NCI-H1930 (cell line): ENCODE measurements at places on chromosomes 7 and 10.

- no peak for DNase-seq
Measured at GRCh38 chr10:44293306-44293778, 91.6 kb downstream of the CXCL12 start.

DNA sequence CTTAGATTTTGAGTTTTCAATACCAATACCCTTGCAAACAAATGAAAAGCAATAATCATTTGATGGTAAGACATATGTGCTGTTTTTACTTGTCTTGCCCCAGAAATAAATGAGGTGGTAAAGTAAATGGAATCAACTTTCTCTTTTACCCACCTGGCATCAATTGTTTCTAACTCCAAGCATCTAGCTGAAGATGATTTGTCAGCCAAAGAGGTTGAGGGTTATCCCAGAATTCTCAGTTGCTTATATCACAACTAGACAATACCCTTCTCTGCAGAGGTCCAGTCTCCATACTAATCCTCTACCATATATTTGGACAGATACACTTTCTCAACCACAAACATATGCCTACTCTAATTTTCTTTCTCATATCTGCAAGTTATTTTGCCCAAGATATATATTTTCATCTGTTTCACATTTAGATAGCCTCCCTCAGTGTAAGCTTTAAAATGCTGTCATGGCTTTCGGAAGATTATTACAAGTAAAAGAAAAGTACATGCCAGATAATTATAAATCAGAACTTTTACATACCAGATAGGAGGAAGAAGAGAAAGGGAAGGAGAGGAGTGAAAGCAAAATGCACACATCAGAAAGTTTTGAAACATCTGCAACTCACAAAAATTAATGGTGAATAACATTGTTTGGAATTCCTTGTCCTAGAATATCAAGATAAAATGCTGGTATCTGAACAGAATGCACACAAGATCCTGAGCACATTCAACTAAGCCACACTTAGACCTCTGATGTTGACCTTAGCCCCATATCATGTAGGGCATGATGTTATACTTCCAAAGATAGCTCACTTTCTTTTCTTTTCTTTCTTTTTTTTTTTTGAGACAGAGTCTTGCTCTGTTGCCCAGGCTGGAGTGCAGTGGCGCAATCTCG lies 146.6 kb downstream of the REEP3 start:
- no peak for DNase-seq

GRCh38 chr10:75826846-75827245 lies 395.4 kb downstream of the LRMDA start:
- DNase-seq: no peak

GRCh38 chr7:45563941-45564461 lies 10.2 kb upstream of the ADCY1 start:
- DNase-seq: no peak

DNA sequence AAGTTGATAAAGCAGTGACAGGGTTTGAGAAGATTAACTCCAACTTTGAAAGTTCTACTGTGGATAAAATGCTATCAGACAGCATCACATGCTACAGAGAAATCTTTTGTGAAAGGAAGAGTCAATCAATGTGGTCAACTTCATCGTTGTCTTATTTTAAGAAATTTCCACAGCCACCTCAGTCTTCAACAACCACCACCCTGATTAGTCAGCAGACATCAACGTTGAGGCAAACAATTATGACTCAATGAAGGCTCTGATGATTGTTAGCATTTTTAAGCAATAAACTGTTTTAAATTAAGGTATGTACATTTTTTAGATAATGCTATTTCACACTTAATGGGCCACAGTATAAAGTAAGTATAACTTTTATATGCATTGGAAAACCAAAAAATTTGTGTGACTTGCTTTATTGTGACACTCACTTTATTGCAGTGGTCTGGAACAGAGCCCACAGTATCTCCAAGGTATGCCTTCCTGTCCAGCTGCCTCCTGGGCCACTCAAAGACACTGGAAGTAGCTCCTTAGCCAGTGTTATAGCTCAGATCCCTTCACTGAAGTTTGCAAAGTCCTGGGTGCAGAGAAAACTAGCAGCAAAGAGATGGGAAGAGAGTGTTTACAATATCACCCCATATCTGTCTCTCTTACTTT lies 293.1 kb downstream of the ARHGAP12 start:
- DNase-seq: no peak
